Smooth muscle cell of bladder (primary cell): ENCODE measurements at places on chromosomes 13 and 19. TPM values are rescaled to one million over a fixed set of nuclear protein-coding genes. Genes with fewer than 3 reads are reported as not detected.

The CYP2F1 gene
- total RNA-seq = not detected in 2 replicates

The RHPN2 gene
- total RNA-seq = 2.2 and 3.1 TPM in 2 replicates

The LYPD3 gene
- total RNA-seq = 0.09 and 0.14 TPM in 2 replicates

The SERPINE3 gene
- not detected in 2 replicates for total RNA-seq

The CCDC122 gene
- total RNA-seq = 11.1 and 13.8 TPM in 2 replicates

The KLF16 gene
- 1.7 and 2.3 TPM in 2 replicates for total RNA-seq

The MADCAM1 gene
- total RNA-seq = 0.14 and 0.28 TPM in 2 replicates

The CFAP97D2 gene
- not detected in 2 replicates for total RNA-seq

The CXCL17 gene
- total RNA-seq = not detected in 2 replicates

The ZNF442 gene
- total RNA-seq = 3.6 and 4.7 TPM in 2 replicates

The PLEKHF1 gene
- 24.9 and 31.9 TPM in 2 replicates for total RNA-seq

The ZNF90 gene
- total RNA-seq = 0.57 and 0.92 TPM in 2 replicates

The ZNF430 gene
- 3.0 and 3.3 TPM in 2 replicates for total RNA-seq

The ZNF728 gene
- under 0.01 and 0.28 TPM in 2 replicates for total RNA-seq

The PROZ gene
- not detected in 2 replicates for total RNA-seq

The CABP5 gene
- total RNA-seq = not detected in 2 replicates

The CD79A gene
- total RNA-seq = not detected in 2 replicates

The ZNF333 gene
- total RNA-seq = 16.2 and 22.7 TPM in 2 replicates

The NCAN gene
- not detected in 2 replicates for total RNA-seq

The ZNF135 gene
- 4.2 and 5.0 TPM in 2 replicates for total RNA-seq

The FGF14 gene
- total RNA-seq = 0.14 and 1.4 TPM in 2 replicates
